ENCODE measurements at places on chromosomes 6 and 20.

GRCh38 chr20:48600470-48600945 lies 227.3 kb downstream of the PREX1 start:
- DNase-seq = no peak

- DNase-seq = no peak
These were observed 20.7 kb upstream of the TLDC2 start for GRCh38 chr20:36855241-36855657.

GRCh38 chr6:166543603-166544295 lies 42.7 kb downstream of the RAMACL start:
- DNase-seq = no peak

DNA sequence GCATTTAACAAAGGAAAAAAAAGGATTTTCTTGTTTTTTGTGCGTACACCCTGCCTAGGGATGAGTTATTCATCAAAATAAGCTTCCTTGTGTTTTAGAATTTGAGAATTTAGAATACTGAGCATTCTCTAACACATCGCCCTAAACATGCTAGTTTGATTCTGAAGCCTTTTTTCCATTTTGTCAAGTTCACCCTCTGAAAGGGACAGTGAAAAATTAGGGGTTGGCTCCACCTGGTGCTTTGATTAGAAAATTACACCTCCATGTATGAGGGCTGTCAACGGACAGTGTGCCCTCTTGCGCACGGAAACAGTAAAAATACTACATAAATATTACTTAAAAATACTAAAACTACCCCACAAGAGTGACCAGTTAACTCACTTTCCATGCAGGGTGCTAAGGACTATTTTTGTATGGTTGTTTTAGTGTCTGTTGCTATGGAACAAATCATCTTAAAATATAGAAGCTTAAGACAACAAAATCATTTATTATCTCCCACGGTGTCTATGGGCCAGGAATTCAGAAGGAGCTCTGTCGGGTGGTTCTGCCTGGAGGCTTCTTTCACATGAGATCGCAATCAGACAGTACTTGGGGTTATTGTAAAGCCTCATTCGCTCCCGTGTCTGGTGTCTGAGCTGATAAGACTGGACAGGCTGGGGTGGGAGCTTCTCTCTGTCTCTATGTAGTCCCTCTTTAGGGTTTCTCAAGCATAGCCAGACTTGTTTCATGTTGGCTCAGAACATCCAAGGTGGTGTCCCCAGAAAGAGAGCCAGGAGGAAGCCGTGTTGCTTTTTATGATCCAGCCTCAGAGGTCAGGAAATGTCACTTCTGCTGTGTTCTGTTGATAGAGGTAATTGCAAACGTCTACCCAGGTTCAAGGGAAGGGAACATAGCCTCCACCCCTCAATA lies 41.1 kb upstream of the TMEM170B start:
- DNase-seq = peak; percentile 49

GRCh38 chr6:130513770-130514169 lies 148.0 kb downstream of the TMEM200A start:
- no peak for DNase-seq

GRCh38 chr20:60365064-60365666 lies 406.9 kb downstream of the CDH26 start:
- DNase-seq = no peak

DNA sequence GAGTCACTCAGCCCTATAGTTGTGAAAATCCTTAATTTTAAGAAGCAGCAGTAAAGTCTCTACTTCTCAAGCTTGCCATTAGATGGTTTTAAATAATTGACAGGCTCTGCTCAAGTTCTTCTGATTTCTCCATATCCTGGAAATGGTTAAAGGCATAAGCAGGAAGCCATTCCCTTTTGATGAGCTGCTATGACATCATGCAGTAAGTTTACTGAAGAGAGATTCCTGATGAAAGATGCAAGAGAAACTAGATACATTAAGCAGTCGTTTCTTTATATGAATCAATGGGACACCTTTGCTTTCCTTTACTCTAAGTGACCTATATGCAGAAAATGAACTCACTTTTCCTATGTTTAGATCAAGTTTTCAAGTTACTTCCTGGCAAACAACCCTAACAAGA lies 9.8 kb downstream of the POPDC3 start:
- no peak for DNase-seq

- no peak for DNase-seq
These were observed 18.8 kb downstream of the ZKSCAN3 start for GRCh38 chr6:28368522-28368921.

DNA sequence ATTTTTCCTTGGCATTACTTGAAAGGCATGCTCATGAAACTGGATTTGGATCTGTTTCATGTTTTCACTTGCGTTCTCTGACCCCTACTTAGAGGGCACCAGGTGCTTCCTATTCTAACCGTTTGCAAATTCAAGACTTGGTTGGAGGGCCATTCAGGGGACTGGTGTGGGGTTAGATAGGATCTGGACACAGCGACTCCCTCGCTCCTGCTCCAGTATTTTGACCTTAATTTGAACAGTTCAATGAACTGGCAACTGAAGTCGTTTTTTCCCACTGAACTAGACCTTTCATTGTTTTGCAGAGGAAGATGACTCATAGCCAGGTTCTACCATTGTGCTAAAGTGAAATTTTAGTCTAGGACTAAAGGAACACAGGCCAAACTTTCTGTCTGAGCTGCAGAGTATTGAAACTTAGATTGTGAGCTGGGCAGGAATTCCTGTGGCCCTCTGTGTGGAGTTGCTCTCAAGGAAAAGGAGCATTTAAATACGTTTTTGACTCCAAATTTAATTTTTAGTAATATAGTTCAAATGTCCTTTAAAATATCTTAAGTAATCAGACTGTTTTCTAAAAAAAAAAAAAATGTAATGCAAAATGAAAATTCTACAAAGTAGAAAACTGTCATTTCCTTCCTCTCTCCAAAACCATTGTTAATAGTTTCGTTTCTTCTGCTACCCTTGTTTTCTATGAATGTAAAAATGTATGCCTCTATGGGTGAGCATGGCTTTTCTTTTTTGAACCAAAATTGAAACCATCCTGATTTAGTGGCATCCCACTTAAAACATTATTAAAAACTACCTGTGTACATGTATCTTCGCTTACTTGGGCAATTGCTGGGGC lies 64.8 kb downstream of the UTRN start:
- DNase-seq = no peak

- DNase-seq = no peak
These were observed 60.8 kb downstream of the RTN4IP1 start for GRCh38 chr6:106568530-106568929.

DNA sequence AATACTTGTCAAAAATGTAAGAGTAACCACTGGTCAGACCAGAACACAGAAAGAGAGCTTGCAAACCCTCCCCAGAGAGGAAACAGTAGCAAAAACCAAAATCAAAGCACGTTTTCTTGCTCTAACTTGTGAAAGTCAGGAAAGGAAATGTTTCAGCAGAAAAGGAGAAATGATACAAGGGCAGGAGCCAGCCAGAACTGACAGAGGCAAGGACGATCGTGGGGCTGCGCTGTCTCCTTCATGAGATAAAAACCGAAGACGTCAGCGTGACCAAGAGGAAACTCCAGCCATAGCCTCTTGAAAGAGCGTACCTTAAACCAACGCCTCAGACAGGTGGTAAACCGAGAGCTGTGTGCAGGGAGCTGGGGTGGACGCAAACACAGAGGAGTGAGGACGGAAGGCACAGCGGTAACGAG lies 27.5 kb downstream of the LAMA5 start:
- DNase-seq = no peak

DNA sequence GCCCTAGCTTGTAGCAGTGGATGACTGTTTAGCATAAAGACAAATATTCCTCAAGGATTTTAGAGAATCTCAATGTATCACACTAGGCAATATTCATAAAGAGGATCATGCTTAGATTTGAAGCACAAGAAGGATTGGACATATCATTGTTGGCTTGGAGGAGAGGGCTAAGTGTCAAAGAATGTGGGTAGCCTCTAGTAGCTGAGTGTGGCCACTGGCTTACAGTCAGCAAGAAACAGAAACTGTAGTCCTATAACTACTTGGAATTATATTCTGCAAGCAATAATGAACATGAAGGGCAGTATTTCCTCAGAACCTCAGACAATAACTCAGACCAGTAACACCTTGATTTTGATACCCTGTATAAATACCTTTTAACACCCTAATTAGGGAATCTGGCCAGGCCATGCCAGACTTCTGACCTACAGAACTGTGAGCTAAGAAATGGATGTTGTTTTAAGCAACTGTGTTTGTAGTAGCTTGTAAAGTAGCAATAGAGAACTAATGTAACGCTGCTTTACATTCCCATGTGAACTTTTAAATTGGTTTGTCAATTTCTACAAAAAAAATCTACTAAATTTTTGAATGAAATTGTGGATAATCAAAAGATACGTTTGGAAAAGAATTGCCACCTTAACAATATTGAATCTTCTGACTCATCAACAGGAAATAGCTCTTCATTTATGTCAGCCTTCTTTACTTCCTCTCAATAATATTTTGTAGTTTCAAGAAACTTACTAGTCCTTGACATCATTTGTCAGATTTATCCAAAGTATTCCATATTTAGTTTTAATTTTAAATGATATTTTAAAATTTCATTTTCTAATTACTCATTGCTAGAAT lies 65.2 kb upstream of the RSPO3 start:
- no peak for DNase-seq

Data from activated T-cell treated with anti-CD3 and anti-CD28 coated beads, Interleukin-2, amount 50 U/mL, for 24 hours (primary cell).